Subcutaneous adipose tissue (tissue), 4 donors: ENCODE measurements at places on chromosomes 13 and 19. TPM values are rescaled to one million over a fixed set of nuclear protein-coding genes. Genes with fewer than 3 reads are reported as not detected.

MBD3L3 gene
- total RNA-seq: not detected

PEG3 gene
- total RNA-seq: 6.2 TPM

ZNF616 gene
- total RNA-seq: 7.3 TPM

BORCS8 gene
- total RNA-seq: 3.6 TPM

ZNF534 gene
- total RNA-seq: 1.0 TPM

FLT3 gene
- total RNA-seq: 4.1 TPM

ELSPBP1 gene
- not detected for total RNA-seq
